Activated CD4-positive, CD25-positive, alpha-beta regulatory T cell (primary cell): ENCODE measurements at places on chromosomes 6 and 20.

DNA sequence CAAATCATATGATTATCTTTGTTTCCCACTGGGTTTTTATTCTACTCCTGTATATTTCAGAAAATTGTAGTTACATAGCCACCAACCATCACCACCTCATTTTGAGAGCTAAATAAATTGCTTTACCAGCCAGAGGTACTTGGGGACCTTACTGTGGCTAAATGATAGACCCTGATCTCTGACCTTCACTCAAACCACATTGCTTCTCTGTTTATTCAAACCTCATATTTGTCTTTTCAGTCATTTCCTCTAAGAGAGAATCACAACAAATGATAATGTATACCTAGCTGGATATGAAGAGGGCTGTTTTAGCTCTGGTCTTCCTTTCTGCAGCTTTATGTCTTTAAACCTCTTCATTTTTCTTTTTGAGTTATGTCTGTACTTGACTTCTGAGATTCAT, 142.8 kb downstream of the ADGB start:
- no peak for DNase-seq

DNA sequence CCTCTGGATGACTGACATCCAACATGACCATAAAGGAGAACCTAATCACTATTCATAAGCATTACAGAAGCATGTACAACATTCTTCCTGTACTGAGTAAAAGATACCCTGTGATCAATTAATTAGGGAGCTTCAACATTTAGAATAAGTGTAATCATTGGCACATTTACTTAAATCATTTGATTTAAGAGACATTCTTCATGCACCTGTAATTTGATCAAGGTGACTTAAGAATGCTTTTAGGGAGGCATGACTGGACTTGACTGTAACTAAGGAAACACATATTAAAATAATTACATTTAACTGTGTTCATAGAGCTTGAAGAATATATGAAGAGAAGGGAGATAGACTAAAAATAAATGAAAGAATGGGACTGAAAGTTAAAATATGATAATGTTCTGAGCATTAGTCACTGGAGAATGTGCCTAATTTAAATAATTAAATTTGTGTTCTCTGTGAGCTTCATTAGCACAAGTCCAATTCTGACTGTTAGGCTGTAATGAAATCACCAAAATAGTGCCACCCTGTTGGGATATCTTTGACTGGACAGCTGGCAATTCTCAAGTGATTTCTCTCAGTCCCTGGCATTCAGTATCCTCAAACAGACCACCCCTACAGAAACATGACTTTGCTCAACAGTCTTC, 295.5 kb upstream of the ADGRB3 start:
- no peak for DNase-seq

- no peak for DNase-seq
These were observed 36.1 kb upstream of the THBS2 start for GRCh38 chr6:169289619-169290339.

DNA sequence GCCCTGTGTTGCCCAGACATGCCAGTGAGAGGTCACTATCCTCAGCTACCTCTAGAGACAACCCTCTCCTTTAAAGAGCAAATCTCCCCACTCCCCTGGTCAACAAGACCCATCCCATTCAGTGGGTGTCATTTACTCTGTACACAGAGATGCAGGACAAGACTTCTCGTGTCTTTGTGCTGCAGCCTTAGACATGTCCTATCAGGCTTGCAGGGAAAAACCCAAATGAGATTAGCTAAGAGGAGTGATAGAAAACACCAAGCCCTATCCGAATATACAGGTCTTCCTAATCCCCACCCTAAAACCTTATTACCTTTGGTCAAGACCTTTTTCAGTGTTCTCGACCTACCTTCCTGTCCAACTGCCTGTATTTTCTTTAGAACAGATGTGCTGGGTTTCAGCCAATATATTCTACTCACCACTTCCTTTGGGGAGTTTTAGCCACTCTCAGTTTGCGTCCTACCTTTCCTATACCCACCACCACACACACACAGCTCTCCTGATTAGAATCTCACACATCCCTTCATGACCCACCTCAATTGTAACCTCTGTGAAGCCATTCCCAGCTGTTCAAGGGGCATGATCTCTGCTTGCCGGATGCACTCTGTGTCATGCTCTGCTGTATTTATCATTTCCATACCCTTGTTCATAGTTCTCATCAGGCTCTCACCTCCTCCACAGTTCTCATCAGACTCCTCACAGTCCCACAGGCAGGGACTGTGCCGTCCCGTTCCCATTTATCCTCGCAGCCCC, 39.7 kb downstream of the TRAM2 start:
- no peak for DNase-seq

DNA sequence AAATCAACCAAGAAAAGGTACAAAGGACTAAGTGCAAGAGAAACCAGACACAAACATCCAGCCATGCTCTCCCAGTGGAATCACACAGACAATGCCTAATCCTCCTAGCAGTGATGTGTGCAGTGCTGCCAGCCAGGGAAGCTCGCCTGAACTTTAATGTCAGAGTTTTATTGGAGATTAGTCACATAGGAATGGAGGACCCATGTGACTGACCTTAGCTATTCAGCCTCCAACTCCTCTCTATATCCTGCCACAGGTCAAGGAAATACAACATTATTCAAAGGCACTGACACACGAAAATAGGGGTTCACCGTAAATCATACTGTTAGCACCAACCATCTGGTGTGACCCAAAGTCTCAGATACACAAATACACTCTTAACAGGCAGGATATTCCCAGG, 684.6 kb downstream of the DOK5 start:
- DNase-seq = no peak
